BJ (cell line): ENCODE measurements at places on chromosomes 7 and 10.

DNA sequence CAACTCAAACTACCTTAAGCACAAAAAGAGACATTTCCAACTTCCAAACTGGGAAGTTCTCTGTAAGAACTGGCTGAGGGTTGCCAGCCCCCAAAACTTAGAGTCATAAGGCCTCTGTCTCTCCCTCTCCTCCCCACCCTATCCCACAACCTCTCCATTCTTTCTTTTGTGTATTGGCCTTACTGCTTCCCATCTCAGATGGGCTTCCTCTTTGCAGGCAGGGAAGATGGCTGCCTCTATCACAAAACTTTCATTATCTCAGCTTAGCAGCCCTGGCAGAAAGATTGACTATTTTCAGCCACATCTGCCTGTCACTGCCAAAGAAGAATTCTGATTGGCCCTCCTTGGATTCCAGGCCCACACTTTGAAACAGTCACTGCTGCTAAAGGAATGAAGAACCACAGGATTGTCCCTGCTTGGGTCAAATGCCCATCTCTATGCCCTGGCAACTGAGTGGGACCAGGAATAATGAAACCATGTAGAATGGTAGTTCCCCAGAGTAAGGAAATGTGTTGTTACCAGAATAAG, 58.0 kb upstream of the PRKAR2B start:
- no peak for DNase-seq

GRCh38 chr7:93921607-93922566, at the start of gene GNG11:
TSS of gene GNG11 (plus strand) at chr7:93921735. CDS start at chr7:93922138, 403 bp downstream.
- no peak for DNase-seq

GRCh38 chr7:114703677-114704076, 218.2 kb upstream of the MDFIC start:
- DNase-seq = no peak

- DNase-seq = no peak
Measured at GRCh38 chr10:131970946-131971345, 10.8 kb downstream of the BNIP3 start.

DNA sequence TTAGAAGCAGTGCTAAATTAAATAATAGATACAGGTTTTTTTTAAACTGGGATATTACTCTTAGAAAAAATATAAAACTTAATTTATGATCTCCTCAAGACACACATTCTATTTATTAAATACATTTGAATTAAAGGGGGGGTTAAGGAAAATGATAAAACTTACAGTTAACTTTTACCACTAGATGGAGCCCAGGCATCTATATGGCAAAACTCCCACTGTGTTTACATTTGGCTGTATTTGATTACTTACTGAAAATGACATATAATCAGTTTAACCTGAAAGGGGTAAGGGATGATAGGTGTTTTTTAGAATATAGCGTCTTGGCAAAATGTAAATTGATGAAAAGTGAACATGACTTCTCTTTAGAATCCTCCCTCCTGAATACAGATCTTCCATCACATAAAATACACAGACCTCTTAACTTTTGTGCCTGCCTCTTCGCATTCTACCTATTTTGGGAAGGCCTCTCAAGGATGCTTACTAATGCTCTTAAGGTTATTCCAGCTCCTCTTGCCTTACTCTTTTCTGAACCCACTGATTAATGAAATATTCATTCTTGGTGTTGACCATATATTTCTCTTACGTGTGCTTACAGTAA, 235.7 kb downstream of the AGMO start:
- DNase-seq = no peak

DNA sequence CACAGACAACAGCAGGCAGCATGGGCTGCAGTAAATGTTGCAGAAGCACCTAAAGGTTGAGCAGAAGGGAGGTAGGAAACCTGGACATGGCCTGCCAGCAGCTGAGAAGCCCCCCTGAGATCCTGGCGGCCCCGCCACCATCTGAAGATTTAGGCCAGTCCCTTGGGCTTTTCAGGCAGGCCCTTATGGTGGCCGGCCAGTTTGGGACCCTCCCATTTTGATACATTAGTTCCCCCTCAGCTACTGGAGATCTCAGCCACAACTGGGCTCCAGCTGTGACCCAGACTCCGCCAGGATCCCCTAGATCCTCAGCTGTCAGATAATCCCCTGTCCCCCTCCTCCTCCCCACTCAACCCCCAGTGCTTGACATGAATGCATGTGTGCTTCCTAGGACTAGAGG, 34.4 kb downstream of the ZNF783 start:
- no peak for DNase-seq

DNA sequence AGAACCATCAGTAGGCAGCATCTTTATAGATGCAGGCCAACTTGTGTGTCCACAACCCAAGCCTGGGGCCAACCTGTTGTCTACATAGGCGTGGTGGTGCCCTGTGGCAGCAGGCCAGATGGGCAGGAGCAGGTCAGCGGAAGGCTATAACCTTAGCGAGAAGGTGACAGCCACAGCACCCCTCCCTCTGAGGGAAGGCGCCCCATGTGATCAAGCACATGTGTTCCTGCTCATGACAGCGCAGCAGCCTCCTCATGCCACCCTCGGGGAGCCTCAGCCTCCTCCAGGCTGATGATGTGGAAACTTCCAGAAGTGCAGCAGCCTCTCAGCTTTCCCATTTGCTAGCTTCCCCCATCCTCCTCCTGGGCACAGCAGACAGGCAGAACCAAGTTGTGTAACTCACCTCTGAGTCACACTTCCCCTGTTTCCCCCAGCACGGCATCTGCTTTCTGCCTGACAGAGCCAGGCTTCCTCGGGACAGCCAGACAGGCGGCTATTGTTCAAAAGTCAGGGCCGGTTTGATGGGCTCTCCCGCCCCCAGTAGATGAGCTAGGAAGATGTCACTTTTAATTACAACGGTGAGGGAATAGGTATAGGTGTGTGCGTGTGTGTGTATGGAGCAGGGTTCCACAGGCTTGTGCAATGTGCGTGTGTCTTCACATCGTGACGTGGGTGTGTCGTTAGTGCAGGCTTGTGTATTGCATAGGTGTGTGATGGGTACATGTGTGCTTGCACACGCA, 312.0 kb upstream of the ZMIZ1 start:
- peak; percentile 92 for DNase-seq

GRCh38 chr7:117775801-117776200, 97.4 kb downstream of the CTTNBP2 start:
- DNase-seq = no peak

GRCh38 chr7:130732980-130733930, 752 bp downstream of the KLF14 start:
- DNase-seq = no peak

DNA sequence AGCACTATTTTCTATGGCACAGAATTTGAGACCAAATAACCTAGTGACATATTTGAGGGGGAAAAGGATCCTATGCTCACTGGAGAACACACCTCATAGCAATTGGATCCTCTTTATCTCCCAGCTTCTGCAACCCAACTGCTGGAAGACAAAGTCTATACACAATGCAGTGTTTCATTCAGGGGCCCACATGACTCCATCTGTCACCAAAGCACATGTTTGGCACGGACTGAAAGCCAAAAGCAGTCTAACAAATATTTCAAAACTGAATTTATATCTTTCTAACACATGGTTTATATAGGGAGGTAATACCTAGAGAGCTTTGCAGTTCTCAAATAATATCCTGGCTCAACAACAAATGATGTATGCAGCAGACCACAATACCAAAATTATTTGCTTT, 39.2 kb downstream of the ADAM12 start:
- no peak for DNase-seq

DNA sequence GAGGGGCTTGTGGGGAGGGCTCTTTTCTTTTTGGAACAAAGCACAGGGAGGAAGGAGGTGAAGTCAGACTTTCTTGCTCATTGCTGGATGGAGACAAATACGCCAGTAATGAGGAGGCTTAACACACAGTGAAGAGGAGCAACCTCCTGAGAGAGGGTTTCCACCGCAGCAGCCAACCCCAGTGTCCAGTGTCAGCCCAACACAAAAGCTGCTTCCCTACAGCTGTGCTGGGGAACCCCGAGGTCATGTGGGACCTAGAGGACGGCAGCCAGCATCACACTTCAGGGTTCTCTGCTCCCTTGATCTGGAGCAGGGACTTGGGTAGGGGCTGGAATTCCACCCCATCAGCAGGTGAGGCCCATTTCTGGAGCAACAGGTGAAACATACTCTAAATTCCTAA, 7.7 kb downstream of the BLNK start:
- no peak for DNase-seq

DNA sequence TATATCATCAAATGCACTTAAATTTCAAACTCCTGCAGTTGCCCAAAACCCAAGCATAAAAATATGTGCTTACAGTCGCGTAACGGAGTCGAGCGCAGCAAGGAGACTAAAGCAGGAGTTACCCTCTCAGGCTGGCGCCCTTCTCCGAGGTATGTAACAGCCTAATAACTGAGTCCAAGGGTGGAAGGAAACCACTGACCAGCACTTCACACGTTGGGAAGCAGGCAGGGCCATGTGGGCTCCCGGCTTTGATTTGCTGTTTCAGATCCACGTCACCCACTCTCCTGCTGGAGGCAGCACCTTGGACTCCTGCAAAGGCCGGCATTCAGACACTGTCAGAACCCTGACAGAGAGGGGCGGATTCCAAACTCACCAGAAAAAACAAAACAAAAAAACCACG, 123.8 kb downstream of the DIP2C start:
- DNase-seq = no peak

GRCh38 chr10:71814922-71815411, 36.1 kb downstream of the PSAP start:
- DNase-seq = no peak

DNA sequence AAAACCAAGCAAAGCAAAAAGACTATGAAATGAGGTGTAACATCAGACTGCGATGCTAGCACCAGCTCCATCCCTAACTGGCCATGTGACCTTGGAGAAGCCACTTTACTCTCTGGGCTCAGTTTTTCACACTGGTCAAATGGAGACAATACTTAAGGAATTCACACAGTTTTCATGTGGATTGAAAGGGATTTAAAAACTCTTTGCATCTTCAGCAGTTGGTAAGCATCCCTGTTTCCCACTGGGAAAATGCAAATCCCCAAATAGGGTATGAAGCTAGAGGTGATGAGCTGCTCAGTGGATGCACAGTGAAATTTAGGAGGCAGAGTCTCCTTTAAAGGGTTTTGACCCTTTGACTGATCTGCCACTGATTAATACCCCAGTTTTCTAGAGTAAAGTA, 240.7 kb downstream of the SORCS3 start:
- DNase-seq = no peak

GRCh38 chr7:141992156-141992555, 3.5 kb upstream of the MGAM start:
- no peak for DNase-seq

GRCh38 chr10:104591441-104591840, 49.6 kb upstream of the SORCS3 start:
- DNase-seq = no peak

- DNase-seq = no peak
Measured at GRCh38 chr7:71560354-71560995, 428.5 kb downstream of the GALNT17 start.

DNA sequence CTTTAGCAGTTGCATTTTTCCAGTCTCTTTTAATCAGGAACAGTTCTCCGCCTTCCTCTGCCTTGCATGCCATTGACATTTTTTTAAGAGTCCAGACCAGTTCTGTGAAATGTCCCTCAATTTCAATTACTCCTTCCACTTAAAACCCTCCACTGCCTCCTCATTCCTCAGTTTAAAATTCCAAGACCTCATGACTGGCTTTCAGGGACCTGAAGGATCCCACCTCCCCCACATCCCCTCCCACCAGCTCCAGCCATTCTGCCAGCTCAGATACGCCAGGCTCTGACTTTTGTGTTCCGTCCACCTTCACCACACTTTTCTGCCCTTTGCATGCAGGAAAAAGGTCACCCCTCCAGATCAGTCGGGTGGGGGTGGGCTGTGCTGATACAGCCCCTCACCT, 8.7 kb downstream of the TNRC18 start:
- no peak for DNase-seq

- no peak for DNase-seq
Measured at GRCh38 chr10:92122941-92123450, 167.9 kb downstream of the CPEB3 start.

- no peak for DNase-seq
Measured at GRCh38 chr10:19592276-19592675, 224.0 kb upstream of the PLXDC2 start.

- no peak for DNase-seq
Measured at GRCh38 chr10:97849103-97849686, 448 bp upstream of the GOLGA7B start.

DNA sequence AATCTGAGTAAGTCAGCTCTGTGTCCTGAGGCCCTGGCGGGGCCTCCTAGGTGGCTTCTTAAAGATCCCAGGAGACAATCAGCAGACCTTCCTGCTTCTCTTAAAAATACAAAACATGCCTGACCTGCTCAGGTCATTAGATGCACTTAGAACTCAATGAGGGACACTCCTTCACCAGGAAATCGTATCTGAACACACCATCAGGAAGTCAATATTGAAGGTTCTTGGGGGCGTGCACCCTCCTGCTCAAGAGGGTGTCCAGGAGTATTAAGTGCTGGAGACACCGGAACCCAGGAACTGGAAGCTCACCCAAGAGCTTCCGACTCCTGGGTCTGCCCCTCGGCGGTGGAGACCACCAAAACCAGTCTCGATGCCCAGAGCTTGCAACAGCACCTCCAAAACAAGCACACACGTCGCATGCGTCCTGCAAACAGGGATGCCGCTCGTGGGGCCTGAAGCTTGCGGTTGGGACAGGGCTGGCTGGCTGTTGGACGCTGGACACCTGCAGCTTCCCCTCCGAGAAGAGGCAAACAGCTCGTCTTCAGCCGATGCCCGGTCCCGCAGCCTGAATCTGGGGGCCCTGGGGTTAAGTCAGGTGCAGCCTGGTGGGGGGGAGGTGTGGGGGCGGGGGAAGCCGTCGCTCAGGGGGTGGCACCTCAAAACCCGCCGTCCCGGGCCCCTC, 803 bp downstream of the RAPGEF5 start:
- DNase-seq = no peak

DNA sequence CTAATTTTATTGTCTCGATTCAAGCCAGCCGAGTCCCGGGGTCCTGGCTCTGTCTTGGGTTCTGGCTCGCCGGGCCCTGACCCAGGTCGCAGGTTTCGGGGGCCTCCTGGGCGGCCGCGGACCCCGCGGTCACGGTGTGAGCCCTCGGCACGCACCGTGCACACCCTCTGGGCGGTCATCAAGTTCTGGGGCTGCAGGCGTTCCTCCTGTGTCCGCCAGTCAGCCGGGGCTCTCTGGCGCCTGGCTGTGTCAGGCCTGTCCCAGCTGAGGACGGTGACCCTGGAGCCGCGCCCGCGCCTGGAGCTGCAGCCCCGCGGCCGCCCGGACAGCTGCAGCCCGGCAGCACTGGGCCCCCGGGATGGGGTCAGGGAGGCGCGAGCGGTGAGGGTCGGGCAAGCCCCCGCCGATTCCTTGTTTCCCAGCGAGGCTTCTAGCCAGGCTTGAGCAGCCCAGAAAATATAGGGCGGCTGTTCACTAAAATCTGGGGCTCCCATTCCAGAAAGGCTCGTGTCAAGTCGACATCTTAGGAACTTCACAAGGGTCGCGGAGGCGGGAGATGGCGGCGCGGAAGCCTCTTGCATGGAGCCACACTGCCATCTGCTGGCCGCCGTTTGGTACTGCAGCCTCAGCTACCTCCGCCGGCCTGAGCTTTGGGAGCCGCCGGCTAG, 4.2 kb upstream of the HOXA7 start:
- DNase-seq = no peak

GRCh38 chr7:104979167-104979841, 34.7 kb upstream of the KMT2E start:
- DNase-seq = no peak
